ENCODE measurements at places on chromosomes 13 and 19. TPM values are rescaled to one million over a fixed set of nuclear protein-coding genes. Genes with fewer than 3 reads are reported as not detected.

Gene LYPD5
- 1.9 TPM for total RNA-seq

Gene CGB8
- not detected for total RNA-seq

Gene NCAN
- total RNA-seq: not detected

Gene ADPRHL1
- 1.8 TPM for total RNA-seq

Gene FAM83E
- 1.5 TPM for total RNA-seq

- no peaks in the 10 kb centered on the region for H3K36me3 ChIP-seq
- H3K4me1 ChIP-seq: peaks cover 2% of the 10 kb centered on the region
- H3K27ac ChIP-seq: no peak overlapping the region
- no peak for DNase-seq
- H3K4me3 ChIP-seq: no peak overlapping the region
These were observed 122.9 kb upstream of the SPRY2 start for GRCh38 chr13:80463673-80464352.

- H3K36me3 ChIP-seq: no peaks in the 10 kb centered on the region
- H3K4me1 ChIP-seq: no peaks in the 10 kb centered on the region
- peak; percentile 52 for DNase-seq
- no peaks in the 10 kb centered on the region for H3K27me3 ChIP-seq
- H3K4me3 ChIP-seq: no peak overlapping the region
These were observed 17.7 kb upstream of the UPF1 start for GRCh38 chr19:18814063-18814462.

DNA sequence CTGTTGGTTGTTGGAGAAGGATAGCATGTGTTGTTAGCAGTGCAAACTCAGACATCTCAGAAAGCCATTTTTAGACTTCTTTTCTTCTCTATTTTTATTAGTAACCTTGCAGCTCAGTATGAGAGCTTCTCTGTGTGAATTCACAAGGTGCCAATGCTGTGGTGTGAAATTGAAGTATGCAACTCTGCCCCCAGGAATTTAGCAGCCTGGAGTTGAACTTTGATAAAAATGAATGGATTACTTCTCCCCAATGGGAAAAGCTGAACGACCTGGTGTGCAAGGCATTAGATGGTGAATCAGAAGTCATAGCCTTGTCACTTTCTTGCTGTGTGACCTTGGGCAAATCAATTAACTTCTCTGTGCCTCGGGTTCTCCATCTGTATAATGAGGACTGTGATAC, 512.3 kb upstream of the PCDH9 start:
- DNase-seq: no peak
- no peaks in the 10 kb centered on the region for H3K27me3 ChIP-seq
- no peak overlapping the region for H3K4me3 ChIP-seq
- H3K36me3 ChIP-seq: no peaks in the 10 kb centered on the region
